Caco-2 (cell line): ENCODE measurements at places on chromosomes 16 and 17.

DNA sequence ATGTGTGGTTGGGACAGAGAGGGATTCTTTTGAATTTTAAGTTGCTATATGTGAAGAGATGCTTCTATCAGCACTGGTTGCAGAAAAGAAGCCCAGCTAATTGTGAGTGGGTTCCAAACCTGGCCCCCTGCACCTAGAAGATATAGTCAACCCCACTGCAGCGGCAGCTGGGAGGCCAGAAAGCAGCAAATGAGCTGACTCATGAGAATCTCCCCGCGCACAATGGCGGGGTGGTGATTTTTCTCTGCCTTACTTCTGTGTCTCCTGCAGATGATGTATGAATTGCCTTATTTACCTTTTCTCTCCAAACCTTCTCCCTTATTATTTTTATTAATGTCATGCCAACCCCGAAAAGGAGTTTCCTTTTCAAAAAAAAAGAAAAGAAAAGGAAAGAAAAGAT lies 89.7 kb downstream of the MAF start:
- DNase-seq: no peak

DNA sequence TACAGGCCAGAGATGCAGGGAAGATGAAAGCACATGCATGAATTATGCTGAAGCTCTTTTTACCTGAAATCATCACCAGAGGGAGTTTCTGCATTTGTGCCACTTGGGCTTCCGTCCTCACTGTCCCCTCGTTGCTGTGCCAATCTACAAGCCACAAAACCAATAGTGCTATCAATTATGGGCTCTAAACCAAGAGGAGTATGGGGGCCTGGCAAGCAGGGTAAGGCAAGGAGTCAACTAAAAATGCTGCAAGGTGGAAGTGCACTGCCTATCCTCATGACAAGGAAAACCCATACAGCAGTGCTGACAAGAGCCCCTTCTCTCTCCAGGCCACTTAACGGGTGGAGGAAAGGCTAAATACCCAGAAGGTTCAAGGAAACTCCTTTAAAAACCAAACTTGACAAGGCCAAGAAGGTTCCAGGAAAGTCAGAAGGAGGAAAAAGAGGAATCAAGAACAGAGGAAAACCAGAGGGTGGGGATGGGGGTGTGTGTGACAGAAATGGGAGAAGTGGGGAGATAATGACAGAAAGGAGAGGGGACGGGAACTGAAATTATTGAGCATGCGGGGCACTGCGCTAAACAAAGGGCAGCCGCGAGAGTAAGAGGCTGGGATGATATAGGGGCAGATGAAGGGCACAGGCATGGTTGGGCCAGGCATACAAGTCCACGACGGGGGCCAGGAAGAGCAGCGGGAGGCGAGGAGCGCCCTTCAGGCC lies 674 bp downstream of the C17orf75 start:
- DNase-seq: peak; percentile 29

- no peak for DNase-seq
Measured at GRCh38 chr17:77613218-77613617, 345.3 kb upstream of the TNRC6C start.

DNA sequence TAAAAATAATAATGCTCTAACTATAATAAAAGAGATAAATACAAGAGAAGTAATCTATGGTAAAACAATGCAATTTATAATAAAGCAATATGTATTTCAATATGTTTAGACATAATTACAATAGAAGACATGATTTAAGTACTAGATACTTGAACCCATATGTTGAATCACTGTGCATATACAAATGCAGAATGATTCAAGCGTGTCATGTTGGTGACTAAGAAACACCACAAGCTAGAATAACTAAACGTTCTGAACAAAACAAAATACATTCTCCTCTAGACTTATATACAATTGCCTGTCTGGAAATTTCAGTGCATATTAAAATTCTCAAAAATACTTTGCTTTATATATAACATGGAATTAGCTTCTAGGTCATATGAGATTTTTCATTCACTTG lies 11.2 kb downstream of the TADA2A start:
- no peak for DNase-seq

GRCh38 chr16:3595521-3596021 lies 15.8 kb downstream of the SLX4 start:
- no peak for DNase-seq

- DNase-seq: no peak
Measured at GRCh38 chr16:30736995-30737793, 11.0 kb upstream of the PHKG2 start.

GRCh38 chr17:50771991-50772785 lies 4.9 kb upstream of the ANKRD40CL start:
- peak; percentile 34 for DNase-seq

DNA sequence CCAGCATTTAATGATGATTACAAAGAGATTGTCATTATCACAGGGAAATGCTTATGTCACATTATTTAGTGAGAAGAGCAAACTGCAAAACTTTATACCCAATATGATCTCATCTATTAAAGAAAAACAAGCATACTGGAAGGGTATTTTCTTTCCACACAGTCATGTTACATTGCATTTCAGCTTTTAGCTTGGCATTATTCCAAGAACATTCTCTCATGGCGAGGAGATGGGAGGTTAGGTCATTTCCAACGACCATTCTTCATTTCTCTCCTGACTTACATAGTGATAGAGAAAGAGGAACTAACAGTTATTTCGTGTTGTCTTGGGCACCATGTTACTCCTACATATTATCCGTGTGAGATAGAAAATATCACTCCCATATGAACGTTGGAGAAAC lies 309.4 kb upstream of the XYLT1 start:
- DNase-seq: no peak

DNA sequence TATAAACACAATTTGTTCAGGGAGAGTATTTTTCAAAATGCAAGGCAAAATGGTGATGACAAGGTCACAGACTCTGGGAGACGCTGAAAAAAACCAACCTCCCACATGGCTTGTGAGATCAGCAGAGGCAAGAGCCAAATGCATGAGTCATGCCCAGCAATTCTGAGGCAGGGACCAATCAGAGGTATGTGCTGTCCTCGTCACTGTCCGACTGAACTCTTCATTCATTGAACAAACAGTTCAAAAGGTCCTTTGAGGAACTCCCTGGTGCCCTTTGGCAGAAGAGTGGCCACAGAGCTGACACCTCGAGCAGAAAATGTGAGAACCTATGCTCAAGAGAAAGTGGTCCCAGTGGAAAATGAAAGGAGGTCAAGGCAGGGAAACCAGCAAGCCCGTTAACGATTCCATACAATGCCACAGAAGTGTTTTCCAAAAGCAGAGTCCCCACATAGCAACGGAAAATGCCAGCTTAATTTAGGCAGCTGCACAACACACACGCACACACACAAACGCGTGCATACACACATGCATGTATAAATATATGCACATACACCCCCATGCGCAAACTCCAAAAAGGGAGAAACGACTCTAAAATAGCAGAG lies 50.9 kb downstream of the CDH11 start:
- DNase-seq: peak; percentile 63

GRCh38 chr17:30477774-30478115 lies 537 bp downstream of the GOSR1 start:
- no peak for DNase-seq

DNA sequence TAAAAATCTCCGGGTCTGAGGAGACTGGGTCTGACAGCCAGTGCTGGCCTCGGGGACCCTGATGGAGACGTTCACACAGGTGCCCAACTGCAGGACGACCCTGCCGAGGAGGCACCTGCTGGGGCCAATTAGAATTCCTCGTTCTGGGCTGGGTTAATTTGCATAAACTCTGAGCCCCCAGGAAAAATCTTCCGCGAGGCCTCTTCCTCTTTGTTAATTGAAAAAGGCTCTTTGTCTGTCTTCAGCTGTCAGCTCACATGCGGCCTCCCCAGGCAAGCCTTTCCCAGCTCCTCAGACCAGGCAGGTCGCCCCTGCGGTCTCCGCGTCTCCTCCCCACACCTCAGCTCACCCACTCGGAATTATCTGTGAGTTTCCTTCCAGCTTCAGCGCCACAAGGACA lies 400.2 kb downstream of the SEC14L1 start:
- no peak for DNase-seq

GRCh38 chr16:66342294-66342900 lies 24.1 kb upstream of the CDH5 start:
- DNase-seq: no peak

DNA sequence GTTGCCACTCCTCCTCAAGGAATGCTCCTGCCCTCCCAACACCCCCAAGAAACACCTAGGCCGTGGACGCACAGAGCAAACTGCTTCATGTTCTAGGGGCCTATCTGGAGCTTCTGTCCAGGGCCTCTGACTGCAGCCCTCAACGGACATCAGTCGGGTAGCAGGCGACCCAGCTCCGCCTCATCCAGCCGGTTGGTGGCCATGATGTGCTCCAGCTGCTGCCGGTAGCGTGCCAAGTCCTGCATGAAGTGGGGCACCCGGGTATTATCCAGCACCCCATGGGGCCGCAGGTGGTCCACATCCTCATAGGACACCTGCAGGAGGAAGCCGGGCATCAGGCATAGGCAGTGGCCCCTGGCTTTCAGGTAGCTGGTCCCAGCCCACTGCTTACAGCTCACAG lies 6.3 kb downstream of the NOL3 start:
- no peak for DNase-seq

GRCh38 chr17:41540921-41541625 lies 13.0 kb upstream of the KRT19 start:
- DNase-seq: peak; percentile 47

GRCh38 chr16:66924527-66925321 lies 611 bp downstream of the RRAD start:
- peak; percentile 76 for DNase-seq

- DNase-seq: no peak
Measured at GRCh38 chr16:82899731-82900450, 273.1 kb downstream of the CDH13 start.

- DNase-seq: peak; percentile 35
Measured at GRCh38 chr16:88014954-88015805, 63.9 kb downstream of the BANP start.

DNA sequence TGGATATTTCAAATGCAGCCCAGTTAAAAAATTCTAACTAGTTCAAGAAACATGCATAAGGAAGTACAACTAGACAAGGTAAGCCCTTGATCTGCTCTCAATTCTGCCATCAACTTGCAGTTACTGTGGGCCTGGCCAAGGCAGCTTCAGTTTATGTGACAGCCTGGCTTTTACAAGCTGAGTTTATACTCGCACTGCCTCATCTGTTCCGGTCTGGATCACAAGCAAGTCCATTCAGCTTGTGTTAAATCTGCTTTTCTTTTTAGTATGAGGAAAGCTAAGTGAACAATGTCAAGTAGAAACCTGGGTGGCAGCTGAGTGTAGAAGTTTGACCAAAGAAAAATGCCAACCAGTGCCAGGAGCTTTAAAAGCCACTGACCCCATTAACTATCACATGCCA lies 76.6 kb upstream of the CORO6 start:
- DNase-seq: no peak

- DNase-seq: peak; percentile 82
Measured at GRCh38 chr17:30236766-30237165, 1.3 kb upstream of the SLC6A4 start.

GRCh38 chr17:47693731-47694580 lies at the start of gene TBKBP1:
TSS of gene TBKBP1 (plus strand) at chr17:47694161. CDS start at chr17:47696113, 1,952 bp downstream.
- peak; percentile 94 for DNase-seq

DNA sequence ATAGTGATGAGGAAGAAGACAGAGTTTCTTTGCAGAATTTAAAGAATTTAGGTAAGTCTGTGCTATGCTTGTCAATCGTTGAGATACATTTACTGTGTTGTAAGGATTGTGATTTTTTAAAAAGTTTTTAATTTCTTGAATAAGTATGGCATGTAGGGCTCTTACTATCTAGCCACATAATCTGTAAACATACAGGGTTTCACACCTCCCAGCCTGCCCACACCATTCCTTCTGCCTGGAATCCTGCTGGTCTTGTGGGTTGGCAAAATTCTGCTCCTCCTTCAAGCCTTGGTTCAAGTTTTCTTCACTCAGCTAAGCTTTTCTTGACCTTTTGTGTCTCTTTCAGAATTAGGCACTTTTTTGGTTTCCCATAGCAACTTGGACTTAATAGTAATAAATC lies 7.5 kb downstream of the ZNHIT3 start:
- DNase-seq: no peak

DNA sequence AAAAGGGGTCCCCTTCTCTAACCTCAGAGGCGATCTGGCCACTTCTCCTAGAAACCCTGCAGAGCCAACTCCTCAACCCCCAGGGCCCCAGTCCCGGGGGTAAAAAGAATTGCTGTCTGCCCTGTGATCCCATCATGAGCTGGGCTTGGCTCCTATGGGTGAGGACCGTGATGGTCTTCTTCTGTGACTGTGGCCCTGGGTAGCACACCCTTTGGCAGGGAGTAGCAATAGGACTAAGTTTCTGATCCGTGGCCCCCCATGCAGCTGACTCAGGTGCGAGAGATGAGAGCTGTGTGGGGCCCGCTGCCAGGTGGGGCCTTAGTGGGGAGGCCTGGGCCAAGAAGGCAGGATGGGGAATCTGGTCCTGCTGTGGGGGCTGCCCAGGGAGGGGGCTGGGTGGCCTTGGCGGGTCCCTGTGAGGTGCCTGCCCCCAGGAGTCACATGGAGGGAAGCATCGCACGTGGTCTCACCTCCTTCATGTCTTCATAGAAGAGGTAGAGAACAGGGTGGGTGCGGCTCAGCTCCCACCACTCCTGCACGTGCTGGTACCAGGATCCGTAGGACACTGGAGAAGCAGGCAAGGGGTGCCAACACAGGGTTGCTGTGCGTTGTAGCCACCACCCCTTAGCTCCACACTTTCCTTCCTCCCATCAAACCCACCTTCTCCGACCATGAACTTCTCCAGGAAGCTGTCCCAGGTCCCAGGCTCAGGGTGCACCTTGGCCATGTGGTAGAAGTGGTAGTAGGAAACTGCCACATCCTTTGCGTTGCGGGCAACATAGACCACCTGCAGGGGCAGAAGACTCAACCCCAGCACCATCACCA lies 3.3 kb downstream of the SULT1A1 start:
- no peak for DNase-seq

- DNase-seq: no peak
Measured at GRCh38 chr16:50684823-50685461, 3.8 kb upstream of the SNX20 start.

GRCh38 chr17:7744416-7744815 lies 26.9 kb downstream of the DNAH2 start:
- DNase-seq: no peak

DNA sequence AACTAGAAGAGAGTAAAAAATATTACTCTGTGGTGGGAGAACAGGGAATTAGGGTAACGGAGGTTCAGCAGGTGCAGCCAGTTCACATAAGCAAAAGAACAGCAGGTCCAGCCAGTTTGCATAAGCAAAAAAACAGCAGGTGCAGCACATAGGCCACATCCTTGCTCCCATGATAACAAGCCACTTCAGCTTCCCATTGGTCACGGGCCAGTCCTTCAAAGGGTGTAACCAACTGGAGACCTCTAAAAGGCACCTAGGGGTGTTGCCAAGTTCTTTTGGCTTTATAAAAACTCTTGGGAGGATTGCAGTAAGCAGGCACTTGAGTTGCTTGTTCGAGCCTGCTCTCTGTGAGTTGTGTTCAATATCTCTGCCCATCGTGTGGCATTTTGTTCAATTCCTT lies 488.1 kb downstream of the XYLT1 start:
- DNase-seq: no peak

GRCh38 chr16:17282247-17282646 lies 188.5 kb downstream of the XYLT1 start:
- DNase-seq: no peak

- no peak for DNase-seq
Measured at GRCh38 chr17:17351901-17352781, 49.0 kb downstream of the NT5M start.
